ENCODE measurements at places on chromosomes 12 and 14. TPM values are rescaled to one million over a fixed set of nuclear protein-coding genes. Genes with fewer than 3 reads are reported as not detected.

The KRT72 gene
- total RNA-seq, result 0.23 TPM

The SLC25A47 gene
- not detected for total RNA-seq

The SLC16A7 gene
- total RNA-seq, result 23.1 TPM

The FOXG1 gene
- 19.8 TPM for total RNA-seq

The MDP1 gene
- 16.1 TPM for total RNA-seq

The IRF9 gene
- total RNA-seq, result 38.5 TPM

The RIPK3 gene
- 0.69 TPM for total RNA-seq

Measured in diencephalon (tissue), 1 donor.